ENCODE measurements at places on chromosomes 5 and 9. TPM values are rescaled to one million over a fixed set of nuclear protein-coding genes. Genes with fewer than 3 reads are reported as not detected.

ALDH1A1 gene
- 0.32 TPM for polyA plus RNA-seq

WNT8A gene
- not detected for polyA plus RNA-seq

TMEM215 gene
- not detected for polyA plus RNA-seq

ZBTB34 gene
- polyA plus RNA-seq = 5.9 TPM

SPATA31A3 gene
- polyA plus RNA-seq = not detected

CCDC107 gene
- 10.5 TPM for polyA plus RNA-seq

CDO1 gene
- polyA plus RNA-seq = not detected

KCTD16 gene
- polyA plus RNA-seq = 0.04 TPM

GRCh38 chr9:135865531-135865930, 41.8 kb downstream of the CAMSAP1 start:
- DNase-seq = no peak

GRCh38 chr5:5145651-5146529, 5.8 kb downstream of the ADAMTS16 start:
- no peak for DNase-seq

GRCh38 chr5:45796959-45797553, 100.9 kb upstream of the HCN1 start:
- DNase-seq = no peak

GRCh38 chr9:6052293-6052919, 37.0 kb upstream of the RANBP6 start:
- no peak for DNase-seq

DNA sequence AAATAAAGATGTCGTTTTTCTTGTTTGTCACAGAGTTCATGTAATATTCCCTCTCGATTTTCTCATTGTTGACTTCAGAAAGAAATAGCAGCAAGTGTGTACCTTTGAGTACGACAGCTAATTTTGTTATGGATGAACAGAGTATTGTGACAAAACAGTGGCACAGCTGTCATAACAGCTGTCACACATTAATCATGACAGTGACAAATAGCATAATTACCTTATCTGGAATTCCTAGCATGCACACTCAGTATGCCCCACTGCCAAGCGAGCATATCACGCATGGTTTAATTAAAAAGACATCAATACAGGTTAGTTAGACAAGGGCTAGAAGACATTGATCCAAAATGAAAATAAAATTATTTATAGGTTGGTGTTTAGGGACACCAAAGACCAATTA, 375.1 kb downstream of the SPATA31D1 start:
- DNase-seq = no peak

- DNase-seq = no peak
Measured at GRCh38 chr5:174725991-174726601, 1.7 kb downstream of the MSX2 start.

- DNase-seq = peak; percentile 72
Measured at GRCh38 chr9:110814159-110814558, 145.6 kb downstream of the MUSK start.

GRCh38 chr5:179254638-179255271, 90.5 kb downstream of the ADAMTS2 start:
- DNase-seq = no peak

- no peak for DNase-seq
Measured at GRCh38 chr5:124810396-124811006, 64.1 kb upstream of the ZNF608 start.

GRCh38 chr9:136539427-136540421, 6.1 kb downstream of the NOTCH1 start:
- no peak for DNase-seq

GRCh38 chr5:1371218-1371971, 26.5 kb upstream of the CLPTM1L start:
- no peak for DNase-seq

DNA sequence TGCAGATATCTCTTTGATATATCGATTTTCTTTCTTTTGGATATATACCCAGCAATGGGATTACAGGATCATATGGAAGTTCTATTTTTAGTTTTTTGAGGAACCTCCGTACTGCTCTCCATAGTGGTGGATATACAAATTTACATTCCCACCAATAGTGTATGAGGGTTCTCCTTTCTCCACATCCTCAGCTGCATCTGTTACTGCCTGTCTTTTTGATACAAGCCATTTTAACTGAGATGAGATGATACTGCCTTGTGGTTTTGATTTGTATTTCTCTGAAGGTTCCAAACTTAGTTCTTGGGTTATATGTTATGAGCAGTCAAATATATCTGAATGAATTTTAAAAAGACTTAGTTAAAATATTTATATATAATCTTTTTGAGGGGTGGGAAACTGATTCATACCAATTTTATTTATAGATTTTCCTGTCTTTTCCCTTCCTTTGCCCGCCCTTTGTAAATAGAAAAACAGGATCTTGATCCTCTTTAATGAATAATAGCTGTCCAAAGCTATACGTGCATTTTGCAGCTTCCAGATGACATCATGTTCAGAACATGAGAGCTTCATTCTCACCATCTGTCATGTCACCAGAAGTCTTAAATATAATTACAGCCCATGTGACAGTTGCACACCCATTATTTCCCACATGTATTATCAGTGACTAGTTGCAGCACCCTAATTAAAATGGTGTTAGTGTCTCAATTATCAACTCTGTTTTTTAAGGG, 6.2 kb upstream of the ARHGEF28 start:
- DNase-seq = no peak

GRCh38 chr9:111179577-111179976, 141.3 kb upstream of the LPAR1 start:
- DNase-seq = no peak

GRCh38 chr9:106625259-106625789, 237.6 kb upstream of the ZNF462 start:
- DNase-seq = no peak

DNA sequence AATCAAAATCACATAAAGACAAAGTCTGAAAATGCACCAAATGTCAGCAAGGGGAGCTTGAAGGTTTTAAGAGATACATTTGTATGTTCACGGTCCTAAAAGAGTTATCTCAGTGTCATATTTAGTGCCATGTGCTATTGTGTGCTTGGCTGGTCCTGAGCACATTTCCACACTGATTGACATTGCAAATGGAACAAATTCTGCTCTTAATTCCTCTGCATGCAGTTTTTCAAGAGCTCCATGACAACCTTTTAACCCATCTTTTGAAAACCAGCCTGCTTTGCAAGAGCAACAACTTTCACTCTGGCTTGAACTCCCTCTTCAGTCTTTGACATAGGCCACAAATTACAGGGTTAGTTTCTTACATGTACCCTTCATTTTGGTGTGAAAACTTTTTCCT, 175.4 kb upstream of the ACTBL2 start:
- DNase-seq = no peak

- DNase-seq = no peak
Measured at GRCh38 chr5:111447099-111447498, 65.2 kb downstream of the STARD4 start.

- no peak for DNase-seq
Measured at GRCh38 chr5:175862131-175863012, 9.0 kb upstream of the CPLX2 start.

DNA sequence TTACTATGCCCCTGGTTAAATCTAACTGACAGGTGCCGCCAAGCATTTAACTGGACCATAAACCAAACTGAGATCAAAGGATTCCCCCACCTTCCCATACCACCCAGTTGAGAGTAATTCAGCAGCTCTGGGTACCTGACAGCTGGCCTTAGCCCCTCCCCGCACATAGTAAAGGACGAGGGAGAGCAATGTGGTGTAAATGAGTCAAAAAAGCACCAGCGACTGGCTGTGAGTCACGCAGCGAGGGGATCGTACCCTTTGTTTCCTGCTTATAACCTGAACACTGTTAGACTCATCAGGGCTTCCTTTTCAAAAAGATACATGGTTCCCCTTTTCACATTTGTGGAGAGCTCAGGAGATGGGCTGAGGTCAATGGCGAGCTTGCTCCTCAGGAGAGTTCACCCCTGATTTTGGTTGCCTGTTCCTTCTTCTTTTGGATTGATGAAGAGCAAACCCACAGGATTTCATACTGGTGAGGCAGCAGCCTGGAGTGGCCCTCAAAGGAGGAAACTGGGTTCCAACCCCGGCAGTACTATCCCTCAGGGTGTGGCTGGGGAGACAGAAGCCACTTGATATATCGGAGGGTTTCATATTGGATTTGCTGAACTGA, 71.5 kb downstream of the ANKRD33B start:
- no peak for DNase-seq

DNA sequence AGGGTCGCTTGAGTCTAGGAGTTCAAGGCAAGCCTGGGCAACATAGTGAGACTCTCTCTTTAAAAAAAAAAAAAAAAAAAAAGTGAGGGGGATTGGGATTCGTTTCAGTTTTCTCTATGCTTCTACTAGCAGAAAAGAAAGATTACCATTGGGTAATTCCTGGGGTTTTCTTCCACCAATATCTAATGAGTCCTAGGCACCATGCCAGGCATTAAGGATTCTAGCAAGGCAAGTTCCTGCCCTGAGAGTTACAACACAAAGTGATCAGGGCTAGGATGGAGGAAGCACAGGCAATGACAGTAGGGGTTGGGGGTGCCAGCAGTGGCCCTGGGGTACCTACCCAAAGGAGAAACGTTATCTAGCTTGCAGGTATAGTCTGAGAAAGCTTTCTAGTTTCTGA, 90.8 kb downstream of the PCDH1 start:
- no peak for DNase-seq

GRCh38 chr5:65062469-65063083, 293.8 kb downstream of the CWC27 start:
- no peak for DNase-seq
